ENCODE measurements at places on chromosomes 12 and 14.
A peak's percentile ranks its signal among the peaks of the same experiment; 100 is the strongest.

- no peak for DNase-seq
Measured at GRCh38 chr14:68011406-68012028, 191.9 kb downstream of the RAD51B start.

DNA sequence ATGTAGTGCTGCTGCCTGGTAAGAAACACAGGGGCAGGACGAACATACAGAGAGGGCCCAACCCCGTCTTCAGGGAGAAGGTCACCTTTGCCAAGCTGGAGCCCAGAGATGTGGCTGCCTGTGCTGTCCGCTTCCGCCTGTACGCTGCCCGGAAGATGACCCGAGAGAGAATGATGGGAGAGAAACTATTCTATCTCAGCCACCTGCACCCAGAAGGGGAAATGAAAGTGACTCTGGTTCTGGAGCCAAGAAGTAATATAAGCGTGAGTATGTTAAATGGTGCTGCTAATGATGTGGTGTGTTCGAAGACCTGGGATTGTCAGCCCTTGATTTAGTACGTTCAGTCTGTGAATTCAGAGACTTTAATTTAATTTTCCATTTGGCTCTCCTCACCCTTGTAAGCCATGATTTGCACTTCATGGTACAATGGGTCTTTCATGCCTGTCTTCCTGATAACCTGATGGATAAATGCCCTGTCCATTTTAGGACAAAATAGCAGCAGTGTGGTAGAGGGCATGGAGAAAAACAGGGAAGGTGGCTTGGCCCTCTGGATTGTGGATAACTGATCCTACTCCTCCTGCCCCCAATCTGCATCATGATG lies 318.9 kb downstream of the SNAPC1 start:
- peak; percentile 57 for DNase-seq

DNA sequence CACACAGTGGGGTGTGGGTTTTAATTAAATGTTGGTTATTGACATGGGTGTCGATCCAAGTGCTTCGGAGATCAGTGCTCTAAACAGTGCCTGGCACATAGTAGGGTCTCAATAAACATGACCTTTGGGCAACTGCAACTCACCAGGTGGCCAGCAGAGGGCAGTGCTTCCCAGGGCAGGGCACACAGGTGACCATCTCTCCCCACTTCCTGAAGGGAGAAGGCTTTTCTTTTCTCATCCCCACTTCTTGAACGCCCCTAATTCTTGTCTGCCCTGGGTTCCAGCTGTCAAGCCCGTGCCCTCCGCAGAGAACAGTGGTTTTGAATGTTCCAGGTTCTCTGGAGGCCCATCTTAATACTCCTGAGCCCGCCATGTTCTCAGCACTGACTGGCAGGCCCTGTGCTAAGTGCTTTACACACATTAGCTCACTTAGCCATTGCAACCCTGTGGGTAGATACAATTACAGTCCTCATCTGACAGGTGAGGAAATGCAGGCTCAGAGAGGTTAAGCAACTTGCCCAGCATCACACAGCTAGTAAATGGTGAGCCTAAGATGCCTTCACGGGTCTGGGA lies 16.3 kb downstream of the RAPGEF3 start:
- DNase-seq = no peak

DNA sequence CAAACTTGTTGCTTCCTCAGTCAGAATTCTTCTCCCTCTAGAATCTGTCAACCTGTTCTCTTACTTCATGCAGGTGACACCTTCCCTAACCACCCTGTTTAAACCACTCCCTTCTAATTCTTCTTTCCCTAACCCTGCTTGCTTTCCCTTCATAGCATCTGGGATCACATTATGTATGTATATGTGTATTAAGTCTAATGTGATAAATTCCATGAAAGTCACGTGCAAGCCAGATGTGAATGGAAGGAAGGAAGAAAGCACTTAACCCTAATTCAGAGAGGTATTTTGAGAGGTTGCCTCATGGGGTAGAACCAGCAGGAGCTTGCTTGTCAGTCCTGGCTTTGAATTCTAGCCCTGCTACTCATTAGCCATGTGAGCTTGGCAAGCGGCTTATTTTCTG lies 340.0 kb downstream of the TRHDE start:
- DNase-seq = no peak

- DNase-seq = no peak
Measured at GRCh38 chr14:93902619-93903307, 24.4 kb upstream of the FAM181A start.

DNA sequence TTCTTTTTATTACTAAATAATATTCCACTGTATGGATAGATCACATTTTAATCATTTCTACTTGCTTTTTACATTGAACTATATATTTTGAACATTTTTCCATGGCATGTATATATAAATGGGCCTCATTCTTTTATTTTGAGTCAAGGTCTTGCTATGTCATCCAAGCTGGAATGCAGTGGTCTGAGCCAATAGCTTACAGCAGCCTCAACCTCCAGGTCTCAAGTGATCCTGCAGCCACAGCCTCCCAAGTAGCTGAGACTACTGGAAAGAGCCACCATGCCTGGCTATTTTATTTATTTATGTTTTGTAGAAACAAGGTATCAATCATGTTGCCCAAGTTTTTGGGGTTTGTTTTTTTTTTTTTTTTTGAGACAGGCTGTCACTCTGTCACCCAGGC lies 7.6 kb downstream of the FCF1 start:
- DNase-seq = no peak

DNA sequence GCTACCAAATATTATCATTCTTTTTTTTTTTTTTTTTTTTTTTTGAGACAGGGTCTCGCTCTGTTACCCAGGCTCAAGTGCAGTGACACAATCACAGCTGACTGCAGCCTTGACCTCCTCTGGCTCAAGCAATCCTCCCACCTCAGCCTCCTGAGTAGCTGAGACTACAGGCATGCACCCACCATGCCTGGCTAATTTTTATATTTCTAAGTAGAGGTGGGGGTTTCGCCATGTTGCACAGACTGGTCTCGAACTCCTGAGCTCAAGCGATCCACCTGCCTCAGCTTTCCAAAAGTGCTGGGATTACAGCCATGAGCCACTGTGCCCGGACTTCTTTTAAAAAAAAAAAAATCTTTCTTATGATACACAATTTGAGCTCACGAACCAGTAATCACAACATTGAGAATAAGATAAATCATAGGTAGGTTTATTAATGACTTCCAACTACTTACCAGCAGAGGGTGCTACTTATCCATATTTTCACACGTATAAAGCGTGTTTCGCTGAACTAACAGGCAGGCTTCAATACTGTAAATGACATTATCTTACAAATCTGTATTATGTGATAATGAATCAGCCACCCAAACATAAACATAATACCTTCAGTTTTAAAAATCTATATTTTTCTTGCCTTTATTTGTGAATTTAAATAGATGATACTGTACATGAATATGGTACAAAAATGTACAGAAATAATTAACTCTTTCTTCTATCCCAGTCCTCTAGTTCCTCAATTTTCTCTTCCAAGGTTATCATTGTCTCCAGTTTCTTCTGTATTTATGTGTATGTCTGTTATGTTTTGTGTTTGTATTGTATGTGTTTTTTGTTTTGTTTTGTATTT lies 42.5 kb upstream of the BCAT1 start:
- DNase-seq = peak; percentile 17

DNA sequence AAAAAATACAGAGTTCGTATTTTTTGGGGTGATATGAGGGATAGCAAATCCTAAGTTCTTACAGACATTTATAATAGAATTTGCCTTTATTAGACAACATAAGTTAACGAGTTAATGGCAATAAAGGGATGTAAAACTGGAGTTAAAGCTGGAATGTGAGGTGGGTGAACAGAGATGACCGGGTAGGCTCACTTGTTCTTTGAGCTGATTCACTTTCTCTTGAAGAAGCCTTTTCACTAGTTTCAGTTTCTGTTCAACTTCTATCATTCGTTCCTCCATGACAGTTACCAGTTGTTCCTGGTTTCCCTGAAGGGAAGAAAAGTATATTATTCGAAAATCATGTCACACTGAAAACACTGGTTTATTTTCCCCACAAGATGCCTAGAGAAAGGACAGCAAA lies 57.7 kb upstream of the SAV1 start:
- no peak for DNase-seq

GRCh38 chr14:84312551-84312950 lies 1217.4 kb upstream of the FLRT2 start:
- DNase-seq = no peak

- DNase-seq = no peak
Measured at GRCh38 chr14:73719361-73719760, 5.2 kb upstream of the PNMA1 start.

DNA sequence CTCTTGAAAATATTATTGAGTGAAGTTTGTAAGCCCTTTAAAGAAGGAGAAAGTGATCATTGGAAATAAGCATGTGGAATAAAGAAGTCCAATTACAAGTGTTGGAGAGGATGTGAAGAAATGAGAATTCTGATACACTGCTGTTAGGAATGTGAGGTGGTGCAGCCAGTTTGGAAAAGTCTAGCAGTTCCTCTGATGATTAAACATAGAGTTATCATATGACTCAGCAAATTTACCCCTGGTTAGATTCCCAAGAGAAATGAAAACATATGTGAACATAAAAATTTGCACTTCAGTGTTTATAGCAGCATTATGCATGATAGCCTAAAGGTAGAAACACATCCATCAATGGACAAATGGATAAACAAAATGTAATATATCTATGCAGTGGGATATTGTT lies 319.9 kb downstream of the AEBP2 start:
- DNase-seq = no peak

DNA sequence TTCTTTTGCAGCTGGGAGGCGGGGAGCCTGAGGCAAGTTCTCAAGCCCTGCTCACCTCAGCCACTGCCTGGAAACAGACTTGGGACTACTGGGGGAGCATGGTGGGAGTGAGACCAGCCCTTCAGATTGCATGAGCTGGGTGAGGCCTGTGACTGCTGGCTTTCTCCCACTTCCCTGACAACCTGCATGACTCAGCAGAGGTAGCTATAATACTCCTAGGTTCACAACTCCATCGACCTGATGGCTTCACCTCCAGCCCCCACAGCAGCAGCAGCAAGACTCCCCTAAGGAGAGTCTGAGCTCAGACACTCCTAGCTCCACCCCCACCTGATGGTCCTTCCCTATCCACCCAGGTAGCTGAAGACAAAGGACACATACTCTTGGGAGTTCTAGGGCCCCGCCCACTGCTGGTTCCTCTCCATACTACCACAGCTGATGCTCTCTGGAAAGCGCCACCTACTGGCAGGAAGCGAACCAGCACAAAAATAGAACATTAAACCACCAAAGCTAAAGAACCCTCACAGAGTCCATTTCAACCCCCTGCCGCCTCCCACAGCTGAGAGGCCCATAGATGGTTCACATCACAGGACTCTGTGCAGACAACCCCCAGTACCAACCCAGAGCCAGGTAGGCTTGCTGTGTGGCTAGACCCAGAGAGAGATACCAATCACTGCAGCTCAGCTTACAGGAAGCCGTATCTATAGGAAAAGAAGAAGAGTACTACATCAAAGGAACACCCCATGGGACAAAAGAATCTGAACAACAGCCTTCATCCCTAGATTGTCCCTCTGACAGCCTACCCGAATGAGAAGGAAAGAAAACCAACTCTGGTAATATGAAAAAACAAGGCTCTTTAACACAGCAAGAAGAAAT lies 68.7 kb downstream of the RPAP3 start:
- DNase-seq = no peak

- DNase-seq = no peak
Measured at GRCh38 chr12:57515934-57516541, 4.3 kb downstream of the DDIT3 start.

DNA sequence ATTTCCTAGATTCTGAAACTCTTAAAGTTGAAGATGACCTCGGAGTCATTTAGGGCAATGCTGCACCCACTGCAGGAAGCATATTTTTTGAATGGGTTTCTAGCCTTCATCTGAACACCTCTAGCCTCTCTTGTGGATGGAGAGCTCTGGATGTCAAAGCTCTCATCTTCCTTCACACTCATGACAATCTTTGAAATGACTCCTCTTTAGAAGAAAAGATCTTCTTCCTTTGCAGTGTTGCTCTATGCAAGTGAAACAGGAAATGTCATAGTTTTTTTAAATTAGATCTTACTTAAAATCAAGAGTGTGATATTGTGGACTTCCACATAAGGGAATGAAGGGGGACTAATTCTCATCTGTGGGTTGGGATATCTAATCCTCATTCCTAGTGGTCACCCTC lies 86.3 kb upstream of the GRIP1 start:
- no peak for DNase-seq

- no peak for DNase-seq
Measured at GRCh38 chr14:46985529-46986380, 334.2 kb upstream of the RPL10L start.

DNA sequence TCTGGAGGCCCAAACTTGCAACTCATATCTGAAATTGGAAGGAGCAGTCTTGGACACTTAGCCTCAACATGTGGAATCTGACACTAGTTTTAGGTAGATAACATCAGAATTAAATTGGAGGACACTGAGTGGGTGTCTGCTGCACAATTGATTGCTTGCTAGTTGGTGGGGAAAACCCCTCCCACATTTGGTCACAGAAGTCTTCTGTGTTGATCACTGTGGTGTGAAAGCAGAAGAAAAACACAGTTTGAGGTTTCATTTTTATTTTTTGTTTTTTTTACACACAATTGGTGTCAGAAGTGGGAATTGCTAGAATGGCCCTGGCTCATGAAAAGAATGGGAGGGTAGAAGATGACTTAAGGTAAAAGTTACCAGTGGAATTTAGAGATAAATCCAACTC lies 78.0 kb upstream of the CD163 start:
- no peak for DNase-seq

- no peak for DNase-seq
Measured at GRCh38 chr12:122004633-122005071, 17.0 kb upstream of the BCL7A start.

DNA sequence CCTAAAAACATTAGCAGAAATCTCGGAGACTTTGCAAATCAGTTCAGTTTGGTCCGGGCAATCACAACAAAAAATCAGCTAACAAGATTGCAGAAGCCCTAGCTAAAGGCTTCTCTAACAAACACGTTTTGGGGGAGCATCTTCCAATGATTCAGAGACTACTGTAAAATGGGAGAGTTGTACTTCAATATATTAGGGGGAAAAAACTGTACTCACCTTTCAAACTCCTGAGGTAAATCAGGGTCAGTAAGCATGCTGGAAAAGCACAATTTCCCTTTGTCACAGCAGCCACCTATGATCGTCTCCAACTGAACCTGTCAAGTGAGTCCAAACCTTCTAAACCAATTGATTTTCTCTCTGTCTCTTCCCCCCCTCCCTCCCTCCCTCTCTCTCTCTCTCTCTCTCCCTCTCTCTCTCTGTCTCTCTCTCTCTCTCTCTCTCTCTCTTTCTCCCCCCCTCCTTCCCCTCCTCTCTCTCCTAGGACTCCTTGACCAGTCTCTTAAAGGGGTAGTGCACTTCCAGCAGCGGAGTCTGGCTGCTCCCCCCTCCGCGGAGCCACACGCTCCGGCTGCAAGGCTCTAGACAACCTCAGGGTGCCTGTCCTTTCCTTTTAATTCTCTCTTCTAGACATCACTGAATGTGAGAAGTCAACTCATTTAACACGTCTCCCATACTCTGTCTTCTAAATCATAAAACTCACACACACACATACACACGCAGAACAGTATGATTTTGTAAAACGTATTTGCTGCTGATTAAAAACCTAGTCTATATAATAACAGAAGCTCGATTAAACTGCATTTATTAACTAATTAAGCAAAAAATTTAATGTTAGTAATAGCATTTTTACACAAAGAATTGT lies at the start of gene SOX5:
SOX5 (minus strand) TSS at position 323 of the 862 bp plus-strand sequence; CDS start at position 254, 69 bp downstream.
- DNase-seq = peak; percentile 61
